Stimulated activated memory B cell treated with anti-CD40 and anti-IgM and Interleukin-4, amounts not matched to agents 10 μg/mL and 1 μg/mL and 100 μg/mL, for 72 hours (primary cell): ENCODE measurements at places on chromosomes 4 and X.

- ATAC-seq: no peak
Observed at GRCh38 chr4:3203971-3204431, 45.0 kb upstream of the MSANTD1 start.

DNA sequence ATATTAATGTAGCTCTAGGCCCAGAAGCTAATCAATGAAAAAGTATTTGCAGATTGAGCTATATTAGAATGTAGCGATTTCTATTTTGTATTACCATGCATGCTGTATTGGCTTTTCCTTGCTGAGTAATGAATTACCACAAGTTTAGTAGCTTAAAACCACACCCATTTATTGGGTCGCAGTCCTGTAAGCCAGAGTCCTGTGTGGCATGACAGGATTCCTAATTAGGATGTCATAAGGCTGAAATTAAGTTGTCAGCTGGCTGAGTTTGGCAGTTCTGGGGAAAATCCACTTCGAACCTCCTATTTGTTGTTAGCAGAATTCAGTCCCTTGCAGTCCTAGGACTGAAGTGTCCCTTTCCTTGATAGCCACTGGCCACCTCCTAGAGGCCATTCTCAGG is 50.3 kb upstream of the HHIP start:
- no peak for ATAC-seq

DNA sequence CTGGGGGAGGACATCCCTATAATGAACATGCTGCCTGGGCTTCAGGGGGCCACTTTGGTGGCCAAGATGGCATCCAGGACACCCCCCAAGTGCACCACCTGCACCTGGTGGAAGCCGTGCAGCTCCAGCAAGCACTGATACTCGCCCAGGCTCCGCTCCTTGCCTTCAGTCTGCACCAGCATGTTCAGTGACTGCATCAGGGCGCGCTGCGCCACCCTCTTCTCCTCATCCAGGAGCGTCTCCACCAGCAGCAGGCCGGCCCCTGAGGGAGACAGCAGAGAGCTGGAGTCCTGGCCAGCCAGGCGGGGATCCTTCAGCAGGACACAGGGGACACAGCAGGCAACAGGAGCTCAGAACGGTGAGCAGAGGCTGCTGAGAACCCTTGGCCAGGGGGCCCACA is 11.3 kb upstream of the SLC25A6 start:
- no peak for ATAC-seq

DNA sequence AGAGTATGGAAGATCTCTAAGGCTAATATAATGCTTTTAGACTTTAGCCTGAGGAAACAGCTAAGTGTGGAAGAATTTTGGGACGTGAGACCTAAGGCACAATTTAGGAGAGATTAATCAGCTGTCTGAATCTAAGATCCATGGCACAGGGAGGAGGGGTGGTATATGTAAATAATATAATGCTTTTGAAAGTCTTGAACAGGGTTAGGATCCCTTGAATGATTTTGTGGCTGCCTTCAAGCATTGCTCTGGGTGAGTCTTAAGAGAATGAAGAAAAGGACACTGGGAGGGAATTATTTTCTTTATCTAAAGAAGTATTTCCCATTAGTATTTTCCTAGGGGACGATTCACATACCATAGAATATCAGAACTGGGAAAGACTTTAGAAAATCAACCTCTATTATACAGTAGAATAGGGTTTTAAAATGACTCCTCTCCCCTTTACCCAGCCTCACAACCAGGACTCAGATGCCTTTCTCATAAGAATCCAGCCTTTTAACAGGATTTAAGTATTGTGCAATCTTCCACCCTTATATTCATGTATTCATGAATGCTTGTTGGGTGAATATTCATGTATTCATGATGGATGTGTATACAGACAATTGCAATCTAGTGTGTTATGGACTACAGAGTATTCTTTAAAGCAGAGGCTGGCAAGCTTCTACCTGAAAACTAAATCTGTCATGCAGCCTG is 664.2 kb upstream of the CPEB2 start:
- no peak for ATAC-seq

DNA sequence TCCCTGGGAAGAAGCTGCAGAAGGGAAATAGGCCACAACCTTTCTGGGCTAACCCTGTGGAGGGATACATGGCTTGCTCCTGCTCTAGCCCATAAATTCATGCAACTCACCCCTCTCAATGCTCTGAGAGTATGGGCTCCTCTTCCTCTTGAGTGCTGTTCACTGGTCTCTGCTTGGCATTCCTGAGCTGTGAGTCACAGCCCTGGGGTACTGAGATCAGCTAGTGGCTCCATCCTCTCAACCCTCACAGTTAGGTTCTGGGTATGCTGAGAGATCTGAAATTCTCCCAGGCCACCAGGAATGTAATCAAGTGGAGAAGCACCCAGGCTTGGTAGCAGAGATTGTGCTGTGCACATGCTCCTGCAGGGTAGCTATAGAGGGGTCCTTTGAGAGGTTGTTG is 60.6 kb upstream of the SPANXN2 start:
- ATAC-seq: no peak

- ATAC-seq: no peak
Observed at GRCh38 chr4:159505266-159505975, 402.5 kb downstream of the RAPGEF2 start.

- ATAC-seq: no peak
Observed at GRCh38 chr4:156654410-156654809, 317.2 kb downstream of the PDGFC start.

- ATAC-seq: no peak
Observed at GRCh38 chr4:52617336-52618020, 41.6 kb downstream of the USP46 start.

GRCh38 chrX:72584163-72584562 is 11.5 kb upstream of the HDAC8 start:
- no peak for ATAC-seq

DNA sequence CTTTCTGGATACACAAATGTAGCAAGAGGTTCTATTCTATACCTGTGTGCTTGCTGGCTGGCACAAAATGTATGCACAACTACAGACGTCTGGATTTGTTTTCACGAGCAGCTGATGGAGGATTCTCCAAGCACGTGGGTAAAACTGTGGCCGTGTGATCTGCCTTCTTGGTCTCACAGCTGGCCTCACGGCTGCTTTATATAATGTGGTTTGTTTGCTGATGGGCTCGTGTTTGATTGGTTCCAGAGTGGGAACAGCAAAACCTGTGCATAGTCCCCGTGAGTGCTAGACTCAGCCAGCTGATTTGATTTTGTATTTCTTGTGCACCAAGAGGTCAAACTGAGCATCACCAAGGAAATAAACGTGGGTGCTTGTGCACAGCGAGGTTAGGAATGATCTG is 262.6 kb upstream of the RPS6KA3 start:
- no peak for ATAC-seq

DNA sequence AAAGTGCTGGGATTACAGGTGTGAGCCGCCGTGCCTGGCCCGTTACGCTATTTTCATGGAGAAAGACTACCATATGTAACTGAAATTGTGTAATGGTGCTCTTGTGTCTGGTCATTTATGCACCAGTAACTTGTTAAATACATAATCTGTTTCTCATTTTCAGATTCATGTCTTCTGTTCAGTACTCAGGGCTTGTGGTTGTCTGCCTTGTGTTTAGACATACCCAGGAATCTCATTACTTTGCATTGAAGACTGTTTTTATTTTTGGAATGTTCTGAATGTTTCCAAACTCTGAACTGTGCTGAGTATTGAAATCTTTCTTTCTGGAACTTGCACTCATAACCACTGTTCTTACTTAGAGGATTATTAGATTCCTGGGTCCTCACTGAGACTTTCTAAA is 52.8 kb downstream of the PDLIM5 start:
- ATAC-seq: no peak

DNA sequence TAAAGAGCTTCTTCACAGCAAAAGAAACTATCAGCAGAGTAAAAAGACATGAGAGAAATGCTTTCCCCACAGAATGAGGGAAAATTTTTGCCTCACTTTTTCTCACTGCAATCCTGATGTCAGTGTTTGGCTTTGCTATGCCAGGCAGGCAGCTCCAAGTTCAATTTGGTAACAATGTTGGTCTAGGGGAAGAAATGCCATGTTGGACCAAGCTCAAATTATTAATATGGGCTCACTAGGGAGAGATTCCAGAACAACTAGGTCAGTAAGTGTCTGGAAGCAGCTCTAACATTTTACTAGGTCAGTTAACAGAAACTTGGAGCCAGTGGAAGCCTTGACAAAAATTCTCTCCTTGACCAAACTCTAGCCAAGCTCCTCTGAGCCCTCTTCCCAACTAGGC is 95.4 kb downstream of the NAF1 start:
- no peak for ATAC-seq

- no peak for ATAC-seq
Observed at GRCh38 chrX:47623540-47624027, 3.9 kb upstream of the SYN1 start.

DNA sequence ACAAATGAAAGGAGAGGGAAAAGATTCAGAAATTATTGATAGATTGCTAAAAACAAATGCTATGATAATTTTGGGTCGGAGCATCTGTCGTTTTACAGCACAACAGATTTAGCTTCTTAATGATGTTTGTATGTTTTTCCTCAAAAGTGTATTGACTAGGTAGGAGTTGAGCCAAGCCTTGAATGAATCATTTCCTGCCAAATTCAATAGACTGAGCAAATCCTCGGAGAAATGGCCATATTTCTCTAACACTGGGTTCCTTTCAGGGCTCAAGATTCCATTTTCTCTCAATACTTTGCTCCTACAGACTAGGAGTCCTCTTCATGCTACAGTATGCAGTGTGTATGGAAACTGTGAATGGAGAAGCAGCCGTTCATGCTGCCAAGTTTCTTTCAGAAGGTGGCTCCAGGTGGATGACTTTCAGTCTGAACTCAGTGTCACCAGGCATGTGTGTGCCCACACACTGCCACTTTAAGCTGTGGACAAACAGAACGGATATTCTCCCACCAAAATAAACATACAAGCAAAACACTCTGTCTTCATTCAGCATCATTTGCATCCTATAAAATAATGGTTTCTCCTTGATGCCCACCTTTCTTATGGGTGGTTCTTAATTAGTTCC is 146.0 kb downstream of the TBL1X start:
- no peak for ATAC-seq

- no peak for ATAC-seq
Observed at GRCh38 chrX:117335209-117335608, 781.4 kb downstream of the KLHL13 start.

- ATAC-seq: peak; percentile 40
Observed at GRCh38 chr4:9999956-10000561, 21.2 kb downstream of the SLC2A9 start.

DNA sequence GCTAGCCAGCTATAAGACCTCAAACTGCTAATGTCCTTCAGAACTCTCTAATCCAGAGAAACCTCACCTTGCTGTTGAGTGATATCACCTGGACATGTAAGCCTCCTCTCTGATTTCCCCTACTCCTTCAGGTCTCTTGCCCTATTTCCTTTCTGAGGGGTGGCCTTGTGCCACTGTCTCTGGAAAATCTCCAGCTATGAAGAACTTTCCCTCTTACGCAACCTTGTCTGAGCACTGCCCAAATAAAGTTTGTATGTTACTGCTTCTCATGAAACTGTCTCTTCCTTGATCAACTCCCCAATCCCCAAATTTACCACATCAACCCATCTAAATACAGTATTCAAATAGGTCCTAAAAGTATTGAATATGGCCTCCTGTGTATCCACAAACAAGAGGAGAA is 53.5 kb upstream of the VEGFD start:
- no peak for ATAC-seq

DNA sequence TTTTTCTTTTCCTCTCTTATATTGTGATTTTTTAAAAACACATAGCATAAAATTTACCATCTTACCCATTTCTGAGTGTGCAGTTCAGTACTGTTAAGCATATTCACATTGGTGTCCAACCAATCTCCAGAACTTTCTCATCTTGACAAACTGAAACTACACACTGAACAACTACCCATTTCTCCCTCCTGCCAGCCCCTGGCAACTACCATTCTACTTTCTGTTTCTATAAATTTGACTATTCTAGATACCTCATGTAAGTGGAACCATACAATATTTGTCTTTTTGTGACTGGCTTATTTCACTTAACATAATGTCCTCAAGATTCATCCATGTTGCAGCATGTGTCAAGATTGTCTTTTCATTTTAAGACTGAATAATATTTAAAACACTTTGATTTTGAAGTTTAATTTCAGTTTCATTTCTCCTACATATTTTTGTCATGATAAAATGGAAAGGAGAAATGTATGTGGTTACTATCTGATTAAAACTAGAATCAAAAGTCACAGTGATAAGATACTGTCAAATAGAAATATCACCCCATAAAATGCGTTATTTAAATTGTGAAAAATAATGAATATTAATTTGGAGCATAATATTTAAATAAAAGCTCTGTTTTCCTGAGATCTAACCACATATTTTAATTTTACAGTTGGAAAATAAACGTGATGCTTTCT is 122.8 kb downstream of the DIPK2B start:
- no peak for ATAC-seq

GRCh38 chr4:121946644-121947043 is 5.2 kb downstream of the TRPC3 start:
- ATAC-seq: no peak

- ATAC-seq: no peak
Observed at GRCh38 chr4:187158003-187158402, 434.3 kb upstream of the FAT1 start.

DNA sequence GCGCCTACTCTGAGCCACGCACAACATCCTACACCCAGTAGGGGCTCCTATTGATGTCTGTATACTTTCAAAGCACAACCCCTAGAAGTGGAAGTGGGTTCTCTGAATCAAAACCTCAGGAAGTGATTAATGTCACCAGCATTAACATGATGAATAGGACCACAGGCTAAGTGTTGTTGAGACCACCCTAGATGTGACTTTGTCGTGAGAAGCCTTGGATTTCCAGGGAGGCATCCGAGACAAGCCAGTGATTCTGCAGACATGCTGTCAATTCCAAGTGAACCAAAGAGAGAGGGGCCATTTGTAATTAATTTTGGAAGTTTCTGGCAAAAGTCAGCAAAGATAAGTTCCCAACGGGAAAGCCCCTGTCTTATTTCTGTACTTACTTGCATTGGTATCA is 493.0 kb downstream of the ZIC3 start:
- no peak for ATAC-seq

DNA sequence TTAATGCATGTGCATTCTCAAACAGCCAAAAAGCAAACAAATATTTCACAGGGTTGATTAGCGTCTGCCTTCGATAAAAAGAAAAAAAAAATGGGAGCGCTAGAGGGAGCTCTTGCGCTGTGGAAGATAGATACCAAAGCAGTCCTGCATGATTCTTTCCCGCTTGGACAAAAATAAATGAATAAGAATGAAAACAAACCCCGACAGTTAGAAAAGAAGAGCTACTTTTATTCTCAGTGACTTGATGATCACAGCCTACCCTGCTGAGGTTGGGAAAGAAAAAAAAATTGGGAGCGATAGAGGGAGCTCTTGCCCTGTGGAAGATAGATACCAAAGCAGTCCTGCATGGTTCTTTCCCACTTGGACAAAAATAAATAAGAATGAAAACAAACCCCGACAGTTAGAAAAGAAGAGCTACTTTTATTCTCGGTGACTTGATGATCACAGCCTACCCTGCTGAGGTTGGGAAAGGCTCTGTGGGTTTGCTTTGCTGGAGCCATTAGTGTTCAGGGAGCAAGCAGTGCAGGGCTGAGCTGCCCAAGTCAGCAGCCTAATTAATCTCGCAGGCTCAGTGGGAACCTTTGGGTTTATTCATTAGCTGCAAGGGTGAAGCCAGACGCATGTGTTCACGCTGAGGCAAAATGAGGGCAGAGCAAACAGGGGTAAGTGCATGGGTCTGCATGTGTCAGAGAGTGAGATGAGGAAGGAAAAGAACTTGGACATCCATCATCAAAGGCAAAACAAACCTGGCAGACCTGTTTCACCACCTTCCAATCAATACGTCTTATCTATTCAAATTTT is 249.3 kb upstream of the PRKX start:
- ATAC-seq: no peak

GRCh38 chrX:40871385-40872082 is 136.2 kb upstream of the MED14 start:
- peak; percentile 93 for ATAC-seq
